ENCODE measurements at places on chromosomes 3 and 15.
A peak's percentile ranks its signal among the peaks of the same experiment; 100 is the strongest.

DNA sequence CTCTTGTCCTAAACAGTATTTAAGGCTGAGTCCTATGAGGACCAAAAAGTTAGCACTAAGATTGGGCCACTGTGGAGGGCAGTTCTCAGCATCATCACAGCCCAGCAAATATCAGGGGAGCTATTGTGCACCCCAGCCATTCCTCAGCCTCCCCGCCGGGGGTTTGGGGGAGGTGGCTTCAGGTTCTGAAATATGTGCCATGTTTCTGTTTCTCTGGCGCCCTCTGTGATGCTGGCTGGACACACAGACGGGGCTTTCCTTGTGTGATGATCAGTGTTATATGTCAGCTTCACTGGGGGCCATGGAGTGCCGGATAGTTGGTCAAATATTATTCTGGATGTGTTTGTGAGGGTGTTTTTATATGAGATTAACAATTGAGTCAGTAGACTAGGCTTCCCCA lies 106.8 kb downstream of the GABRG3 start:
- DNase-seq: no peak

- DNase-seq: no peak
Observed at GRCh38 chr15:42060797-42061196, 33.6 kb downstream of the PLA2G4D start.

- no peak for DNase-seq
Observed at GRCh38 chr15:36183201-36183600, 396.2 kb upstream of the CDIN1 start.

GRCh38 chr15:99566157-99566897 lies 543 bp downstream of the MEF2A start:
- peak; percentile 30 for DNase-seq

DNA sequence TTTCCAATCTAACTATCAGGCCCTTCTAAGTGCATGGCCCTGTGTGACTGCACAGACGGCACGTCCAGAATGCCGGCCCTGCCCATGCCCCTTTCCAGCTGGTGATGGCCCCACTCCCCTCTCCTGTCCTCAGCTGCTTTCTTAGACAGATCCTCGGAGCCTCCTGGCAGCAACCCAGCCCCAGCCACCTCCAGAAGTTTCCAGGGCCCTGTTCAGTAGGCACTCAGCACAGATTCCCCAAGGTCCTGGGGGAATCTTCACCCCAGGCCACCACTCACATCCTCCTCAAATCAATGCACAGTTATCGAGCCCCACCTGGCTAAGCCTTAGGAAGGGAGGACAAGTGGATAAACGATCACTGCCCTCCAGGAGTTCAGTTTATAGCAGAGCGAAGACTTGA lies 1.4 kb upstream of the CRABP1 start:
- no peak for DNase-seq

DNA sequence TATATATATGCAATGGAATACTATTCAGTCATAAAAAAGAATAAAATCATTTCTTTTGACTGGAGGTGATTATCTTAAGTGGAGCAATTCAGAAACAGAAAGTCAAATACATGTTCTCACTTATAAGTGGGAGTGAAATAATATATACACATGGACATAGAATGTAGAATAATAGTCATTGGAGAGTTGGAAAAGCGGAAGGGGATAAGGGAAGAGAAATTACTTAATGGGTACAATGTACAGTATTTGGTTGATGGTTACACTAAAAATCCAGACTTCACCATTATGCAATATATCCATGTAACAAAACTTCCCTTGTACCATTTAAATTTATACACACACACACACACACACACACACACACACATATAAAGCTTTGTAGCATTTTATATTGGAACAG lies 84.3 kb downstream of the RAP2B start:
- no peak for DNase-seq

GRCh38 chr3:13507247-13507569 lies 27.1 kb downstream of the HDAC11 start:
- no peak for DNase-seq

GRCh38 chr3:4983739-4984510 lies 4.7 kb downstream of the BHLHE40 start:
- no peak for DNase-seq

DNA sequence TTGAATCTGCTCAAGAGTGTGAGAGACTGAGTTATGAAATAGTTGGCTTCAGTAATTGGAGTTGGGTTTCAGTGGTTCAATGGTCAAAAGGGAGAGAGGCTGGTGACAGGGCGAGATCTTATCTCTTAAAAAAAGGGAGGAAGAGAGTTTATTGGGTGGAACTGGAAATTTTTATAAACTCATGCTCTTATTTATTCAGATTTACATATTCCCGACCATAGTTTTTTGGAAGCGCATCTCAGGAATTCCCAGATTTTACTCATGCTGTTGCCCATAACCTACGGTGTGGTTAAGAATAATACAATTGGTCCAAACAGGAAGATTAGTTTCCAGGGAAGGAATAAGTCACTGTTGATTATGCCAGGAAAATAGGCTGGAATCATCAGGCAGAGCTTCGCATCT lies 41.4 kb downstream of the CD200 start:
- no peak for DNase-seq

DNA sequence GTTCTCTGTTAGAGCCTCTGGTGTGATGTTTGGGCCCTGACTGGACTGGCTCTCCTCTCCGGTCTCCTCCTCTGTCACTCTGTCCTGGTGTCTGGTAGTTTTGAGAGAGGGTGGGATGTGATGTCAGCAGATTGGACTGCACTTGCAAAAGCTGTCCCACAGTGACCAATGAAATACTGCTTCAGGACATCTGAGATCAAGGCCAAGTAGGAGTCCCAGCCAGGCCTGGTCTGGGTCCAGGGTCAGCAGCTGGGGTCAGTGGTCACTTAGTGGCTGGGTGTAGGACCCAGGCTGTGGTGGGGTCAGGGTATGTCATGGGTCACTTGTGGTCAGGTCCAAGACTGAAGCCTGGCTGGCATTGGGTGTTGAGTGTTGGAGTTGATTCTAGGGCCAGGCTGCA lies 20.9 kb downstream of the ALDH1L1 start:
- DNase-seq: no peak

- DNase-seq: no peak
Observed at GRCh38 chr3:152641198-152641597, 193.7 kb upstream of the P2RY1 start.

GRCh38 chr3:153295901-153296300 lies 133.9 kb downstream of the RAP2B start:
- DNase-seq: no peak

DNA sequence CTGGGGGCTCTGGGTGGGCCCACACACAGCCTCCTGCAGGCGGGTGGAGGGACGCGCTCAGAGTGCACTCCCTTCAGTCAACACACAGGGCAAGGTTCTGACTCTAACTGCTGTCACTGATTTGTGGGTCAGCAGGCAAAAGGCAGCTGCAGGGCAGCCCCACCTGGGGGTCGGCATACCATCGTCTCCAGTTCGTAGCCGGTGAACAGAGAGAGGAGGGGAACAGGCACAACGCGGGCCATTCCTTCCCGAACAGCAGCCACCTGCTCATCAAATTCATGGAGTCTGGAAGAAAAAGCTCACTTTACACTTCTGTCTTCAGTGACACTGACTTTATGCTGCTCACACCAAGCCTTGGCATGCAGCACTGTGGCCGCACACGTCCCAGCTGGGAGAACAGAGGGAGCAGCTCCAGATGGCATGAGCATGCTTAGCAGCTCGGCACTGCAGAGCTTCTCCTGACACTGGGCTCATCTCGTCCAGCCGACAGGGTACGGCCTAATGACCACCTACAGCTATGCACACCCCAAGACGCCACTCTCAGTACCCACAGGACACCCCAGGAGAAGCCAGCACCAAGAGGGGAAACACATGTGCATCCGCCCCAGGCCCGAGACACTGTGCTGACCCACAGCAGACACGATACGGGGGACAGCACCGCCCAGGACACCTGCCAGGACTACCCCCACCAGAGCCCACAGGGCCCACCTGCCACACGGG lies 14.4 kb upstream of the OCA2 start:
- DNase-seq: no peak

- no peak for DNase-seq
Observed at GRCh38 chr3:63791974-63792373, 27.1 kb upstream of the C3orf49 start.

Data from endothelial cell (in vitro differentiated cells).